ENCODE measurements at places on chromosomes 6 and 20.

GRCh38 chr20:51545515-51545914, 3.0 kb upstream of the NFATC2 start:
- no peak for DNase-seq

DNA sequence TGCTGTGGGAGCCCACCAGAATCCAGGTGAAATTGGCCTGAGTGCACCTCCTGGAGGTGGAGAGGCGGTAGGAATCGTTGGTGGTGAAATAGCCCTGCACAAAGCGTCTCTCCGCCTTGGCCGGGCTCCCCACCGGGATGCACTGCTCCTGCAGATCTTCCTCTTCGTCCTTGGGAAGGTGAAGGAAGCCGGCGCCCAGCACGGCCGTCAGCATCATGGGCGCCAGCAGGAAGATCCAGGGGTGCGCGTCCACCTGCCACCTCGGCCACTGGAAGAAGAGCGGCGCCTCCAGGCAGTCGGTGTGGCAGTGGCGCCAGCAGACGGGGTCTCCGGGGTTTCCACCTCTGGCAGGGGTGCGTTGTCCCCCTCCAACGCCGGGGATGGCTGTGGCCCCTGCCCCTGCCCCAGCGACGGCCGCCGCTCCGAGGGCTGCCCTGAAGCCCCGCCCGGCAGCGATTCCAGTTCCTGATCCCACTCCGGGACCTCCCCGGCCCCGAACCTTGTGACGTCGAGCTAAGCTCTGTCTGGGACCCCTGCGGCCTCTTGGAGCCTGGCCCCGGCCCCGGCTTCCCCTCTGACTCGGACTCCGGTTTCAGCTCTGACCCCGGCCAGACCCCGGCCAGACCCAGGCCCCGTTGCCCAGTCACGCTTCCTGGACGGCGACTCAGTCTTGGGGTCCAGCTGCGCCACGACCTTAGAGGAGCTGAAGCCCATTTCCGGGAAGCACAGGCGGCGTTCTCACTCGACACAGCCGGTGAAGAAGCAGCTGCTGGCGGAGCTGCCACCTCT, 91.9 kb downstream of the CD164 start:
- DNase-seq: no peak

DNA sequence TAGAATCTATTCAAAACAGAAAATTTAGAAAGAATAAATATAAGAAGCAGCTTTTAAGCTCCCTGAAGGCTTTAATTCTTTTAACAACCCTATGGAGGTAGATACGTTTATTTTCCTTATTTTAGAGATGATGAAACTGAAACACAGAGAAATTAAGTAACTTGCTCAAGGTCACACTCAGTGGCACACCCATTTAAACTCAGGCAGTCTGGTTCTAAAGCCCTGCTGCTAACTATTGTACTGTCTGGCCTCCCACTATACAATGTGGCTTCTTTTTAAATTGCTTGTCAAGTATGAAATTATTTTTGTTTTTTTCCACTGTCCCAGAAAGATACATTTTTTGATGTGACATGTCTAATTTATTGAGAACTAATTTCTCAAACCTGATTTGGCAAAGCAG, 55.7 kb downstream of the FAM217A start:
- DNase-seq: no peak

GRCh38 chr6:34592208-34592952, 36.3 kb upstream of the SPDEF start:
- no peak for DNase-seq

GRCh38 chr20:53786071-53786444, 192.4 kb upstream of the ZNF217 start:
- DNase-seq: no peak

GRCh38 chr6:52399511-52400312, 20.4 kb upstream of the EFHC1 start:
- DNase-seq: peak; percentile 41

DNA sequence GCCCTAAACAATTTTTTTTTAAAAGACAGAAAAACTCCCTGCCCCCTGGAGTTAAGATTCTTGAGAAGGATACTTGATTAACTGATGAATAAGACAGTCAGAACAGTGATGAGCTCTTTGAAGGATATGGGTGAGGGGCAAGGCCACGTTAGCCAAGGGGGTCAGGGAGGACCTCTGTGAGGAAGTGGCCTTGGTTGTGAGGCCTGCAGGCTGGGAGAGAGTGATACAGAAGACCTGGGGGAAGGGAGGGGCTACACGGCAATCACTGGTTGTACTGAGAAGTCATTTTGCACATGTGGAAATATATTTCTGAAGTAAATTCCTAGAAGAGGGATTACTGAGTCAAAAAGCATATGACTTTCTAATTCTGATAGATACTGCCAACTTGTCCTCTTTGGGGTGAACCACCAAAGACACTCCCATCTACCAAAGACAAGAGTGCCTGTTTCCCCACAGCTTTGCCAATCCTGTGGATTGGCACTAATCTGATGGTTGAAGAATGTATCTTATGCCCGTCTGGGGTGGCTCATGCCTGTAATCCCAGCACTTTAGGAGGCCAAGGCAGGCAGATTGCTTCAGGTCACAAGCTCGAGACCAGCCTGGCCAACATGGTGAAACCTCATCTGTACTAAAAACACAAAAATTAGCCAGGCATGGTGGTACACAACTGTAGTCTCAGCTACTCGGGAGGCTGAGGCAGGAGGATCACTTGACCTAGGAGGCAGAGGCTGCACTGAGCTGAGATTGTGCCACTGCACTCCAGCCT, 22.3 kb upstream of the BCAS4 start:
- no peak for DNase-seq

DNA sequence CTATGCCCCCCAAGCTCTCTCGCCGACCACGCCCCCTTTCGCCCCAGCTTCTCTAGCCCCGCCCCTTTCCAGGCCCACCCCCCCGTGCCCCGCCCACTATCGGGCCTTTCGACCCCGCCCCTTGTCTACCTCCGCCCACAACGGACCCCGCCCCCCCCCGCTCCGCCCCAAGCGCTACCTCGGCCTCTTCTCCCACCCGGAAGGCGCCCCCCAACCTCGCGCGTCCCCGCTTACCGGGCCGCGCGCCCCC, 200 bp downstream of the ZBTB22 start:
- DNase-seq: no peak

DNA sequence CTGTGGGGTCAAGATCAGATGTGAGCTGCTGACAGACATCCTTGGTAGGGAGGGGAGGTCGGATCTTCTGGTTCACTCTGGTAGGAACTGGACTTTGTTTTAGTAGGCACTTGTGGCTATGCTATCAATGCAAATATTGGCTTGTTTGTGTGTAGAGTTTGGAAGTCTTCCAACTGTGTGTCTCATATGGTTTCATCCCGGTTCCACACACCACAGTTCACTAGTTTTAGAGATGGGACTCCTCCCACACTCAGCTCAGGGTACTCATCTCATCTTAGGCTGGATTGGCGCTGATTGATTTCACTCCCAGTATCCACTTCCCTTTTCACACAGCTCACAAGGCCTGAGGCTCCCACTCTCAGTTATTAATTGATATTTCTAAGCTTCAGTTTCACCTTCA, 161.3 kb downstream of the THBS2 start:
- no peak for DNase-seq

- DNase-seq: no peak
Measured at GRCh38 chr20:18014411-18014810, 43.3 kb downstream of the OVOL2 start.

- no peak for DNase-seq
Measured at GRCh38 chr6:23175391-23175790, 606.0 kb downstream of the HDGFL1 start.

- DNase-seq: no peak
Measured at GRCh38 chr6:140850438-140850837, 1282.3 kb upstream of the GJE1 start.

GRCh38 chr6:85406641-85407075, 43.2 kb upstream of the NT5E start:
- no peak for DNase-seq

- no peak for DNase-seq
Measured at GRCh38 chr6:170224694-170225660, 65.9 kb downstream of the DLL1 start.

DNA sequence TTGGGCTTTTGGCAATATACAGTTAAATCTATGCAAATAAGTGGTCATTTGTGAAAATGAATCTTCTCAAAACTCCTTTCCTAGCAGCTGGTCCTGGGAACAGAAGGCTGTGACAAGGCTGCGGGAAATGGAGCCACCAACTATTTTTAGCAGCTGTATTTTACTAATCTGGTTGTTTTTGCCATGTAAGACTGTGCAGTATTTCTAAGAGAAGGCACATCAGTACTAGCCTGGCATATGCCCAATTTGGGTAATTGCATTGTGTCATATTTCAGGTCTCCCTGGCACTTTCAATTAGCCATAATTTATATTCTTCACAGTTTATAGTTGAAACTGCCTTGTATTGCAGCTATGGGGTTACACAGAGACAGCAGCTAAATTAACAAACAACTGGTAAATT, 109.6 kb downstream of the MANEA start:
- no peak for DNase-seq

Data from right hindlimb (tissue), 1 donor.